ENCODE measurements at places on chromosomes 16 and 17.

DNA sequence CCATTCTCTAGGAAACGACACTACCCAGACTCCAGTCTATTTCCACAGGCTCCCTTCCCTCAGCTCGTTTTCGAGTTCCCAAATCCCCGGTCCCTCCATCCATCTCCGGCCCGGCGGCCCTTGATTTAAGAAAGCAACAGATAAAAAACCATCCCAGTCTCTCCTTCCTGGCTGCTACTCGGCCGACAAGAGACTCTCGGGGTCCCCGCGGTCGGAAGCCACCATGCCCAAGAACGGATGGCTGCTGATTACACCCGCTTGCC, 182 bp downstream of the RPL26 start:
- no peak for DNase-seq

- DNase-seq = no peak
Measured at GRCh38 chr17:30393491-30393890, 14.8 kb downstream of the CPD start.

DNA sequence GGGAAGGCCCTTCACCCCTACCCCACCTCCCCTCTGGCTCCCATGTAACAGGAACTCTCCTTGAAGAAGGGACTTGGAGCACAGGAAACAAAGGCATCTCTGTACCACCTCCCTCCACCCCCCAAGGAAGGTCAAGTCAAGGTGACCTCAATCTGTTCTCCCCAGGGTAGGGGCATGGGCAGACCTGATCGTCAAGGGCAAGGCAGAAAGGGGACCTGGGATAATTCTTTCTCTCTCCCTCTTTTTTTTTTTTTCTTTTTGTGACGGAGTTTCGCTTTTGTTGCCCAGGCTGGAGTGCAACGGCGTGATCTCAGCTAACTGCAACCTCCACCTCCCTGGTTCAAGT, 4.3 kb upstream of the STAT5A start:
- no peak for DNase-seq

DNA sequence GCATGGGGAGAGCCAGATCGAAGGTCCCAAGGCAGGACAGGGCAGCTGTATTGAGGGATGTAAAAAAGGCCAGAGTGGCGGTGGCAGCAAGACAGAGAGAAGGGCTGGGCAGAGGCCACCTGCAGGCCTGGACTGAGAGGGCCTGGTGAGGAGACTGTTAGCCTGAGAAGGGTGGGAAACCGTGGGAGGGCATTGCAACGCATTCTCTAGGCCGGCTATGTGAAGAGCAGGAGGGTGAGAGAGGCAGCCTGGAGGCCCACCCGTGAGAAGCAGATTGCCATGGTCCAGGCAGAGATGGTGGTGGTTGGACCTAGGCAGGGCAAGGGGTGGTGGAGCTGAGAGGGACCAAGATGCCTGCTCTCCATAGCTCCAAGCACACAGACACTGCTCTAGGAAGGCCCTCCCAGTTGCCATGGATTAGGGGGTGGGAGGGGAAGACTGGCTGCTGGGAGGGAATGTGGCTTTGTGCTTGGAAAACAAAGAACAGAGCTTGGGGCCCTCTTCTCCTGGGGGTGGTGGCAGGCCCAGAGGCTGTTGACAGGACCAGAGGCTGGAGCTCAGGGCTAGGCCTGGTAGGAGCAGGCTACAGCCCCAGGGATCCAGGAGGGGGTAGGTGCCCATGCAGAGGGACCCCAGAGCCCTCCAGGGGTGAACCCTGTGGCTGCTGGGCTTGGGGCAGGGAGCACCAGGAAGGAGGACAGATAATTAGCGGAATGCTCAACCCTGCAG, 12.4 kb upstream of the TCAP start:
- no peak for DNase-seq
